ENCODE measurements at places on chromosomes 6 and 20.

DNA sequence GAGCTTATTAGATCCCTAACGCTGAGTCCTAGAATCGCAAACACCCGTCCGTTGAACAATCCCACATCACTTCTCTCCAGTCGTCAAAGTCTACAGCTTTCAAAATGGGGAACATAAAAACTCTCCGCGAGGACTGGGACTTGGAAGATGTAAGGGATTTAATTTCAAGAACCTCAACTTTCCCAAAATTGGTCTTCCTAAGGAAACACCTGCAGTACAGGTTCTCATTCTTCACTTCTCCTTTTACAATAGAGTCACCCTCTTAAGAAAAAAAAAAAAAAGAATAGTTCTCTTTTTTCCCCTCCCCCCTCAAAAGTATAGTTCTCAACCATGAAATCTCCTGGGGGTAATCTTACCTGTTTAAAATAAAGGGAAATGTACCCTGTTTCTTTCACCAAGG is 6.6 kb upstream of the ZBTB22 start:
- no peak for DNase-seq

- DNase-seq = no peak
These were observed 8.8 kb upstream of the TREML2 start for GRCh38 chr6:41209547-41210320.

DNA sequence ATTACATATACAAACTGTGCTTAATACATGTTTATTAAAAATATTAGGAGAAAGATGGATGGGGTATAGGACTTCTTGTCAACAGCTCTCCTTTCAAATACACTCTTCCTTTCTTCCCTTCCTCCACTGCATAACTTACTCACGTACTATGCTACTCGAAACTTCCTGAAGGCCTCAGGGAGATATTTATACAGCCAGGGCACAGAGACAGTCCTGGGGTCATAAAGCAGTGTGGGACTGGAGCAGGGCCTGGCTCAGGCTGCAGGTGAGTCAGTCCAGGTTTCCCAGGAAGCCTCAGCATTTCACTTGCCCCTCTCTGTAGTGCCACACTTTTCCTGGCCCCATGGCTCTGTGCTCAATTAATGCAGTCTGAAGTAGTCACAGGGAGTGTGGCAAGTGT is 157.0 kb downstream of the UBE3D start:
- DNase-seq = no peak

GRCh38 chr6:6616656-6617055 is 28.1 kb downstream of the LY86 start:
- DNase-seq = no peak

GRCh38 chr6:93684339-93684738 is 265.0 kb upstream of the EPHA7 start:
- peak; percentile 23 for DNase-seq

GRCh38 chr20:53925651-53926401 is 144.6 kb downstream of the BCAS1 start:
- DNase-seq = no peak

- DNase-seq = no peak
These were observed 66.8 kb downstream of the ATG5 start for GRCh38 chr6:106258726-106259125.

DNA sequence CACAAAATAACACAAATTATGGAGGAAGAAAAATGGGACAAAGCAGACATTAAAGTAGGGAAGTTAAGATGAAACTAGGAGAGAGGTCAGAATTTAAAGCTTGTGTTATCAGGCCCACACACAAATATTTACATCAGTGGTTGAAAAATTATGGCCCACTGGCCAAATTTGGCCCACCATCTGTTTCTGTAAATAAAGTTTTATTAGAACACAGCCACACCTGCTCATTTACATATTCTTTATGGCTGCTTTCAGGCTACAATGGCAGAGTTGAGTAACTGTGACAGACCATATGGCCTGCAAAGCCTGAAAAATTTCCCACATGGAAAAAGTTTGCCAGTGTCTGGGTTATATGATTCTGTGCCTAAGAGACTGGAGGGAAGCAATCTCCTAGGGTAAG is 49.0 kb downstream of the SLC22A23 start:
- DNase-seq = no peak

DNA sequence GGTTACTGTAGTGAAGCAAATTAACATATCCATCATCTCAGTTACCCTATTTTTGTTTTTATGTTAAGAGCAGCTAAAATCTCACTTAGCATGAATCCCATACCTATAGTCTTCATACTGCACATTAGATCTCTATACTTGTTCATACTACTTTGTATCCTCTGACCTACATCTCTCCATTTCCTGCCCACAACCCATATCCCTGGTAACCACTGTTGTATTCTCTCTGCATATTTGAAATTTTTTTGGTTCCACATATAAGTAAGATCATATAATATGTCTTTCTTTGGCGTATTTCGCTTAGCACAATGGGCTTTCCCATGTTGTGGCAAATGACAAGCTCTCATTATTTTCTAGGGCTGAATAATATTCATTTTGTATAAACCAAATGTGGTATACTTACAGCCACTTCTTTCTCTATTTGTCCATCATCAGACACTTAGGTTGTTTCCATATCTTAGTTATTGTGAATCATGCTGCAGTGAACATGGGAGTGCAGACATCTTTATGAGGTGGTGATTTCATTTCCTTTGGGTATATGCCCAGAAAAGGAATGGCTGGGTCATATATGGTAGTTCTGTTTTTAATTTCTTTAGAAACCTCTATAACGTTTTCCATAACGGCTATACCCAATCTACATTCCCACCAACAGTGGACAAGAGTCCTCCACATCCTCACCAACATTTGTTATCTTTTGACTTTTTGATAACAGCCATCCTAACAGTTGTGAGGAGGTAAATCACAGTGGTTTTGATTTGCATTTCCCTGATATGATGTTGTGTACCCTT is 39.8 kb downstream of the BACH2 start:
- no peak for DNase-seq

- no peak for DNase-seq
These were observed 97.1 kb downstream of the KIF13A start for GRCh38 chr6:17890309-17890708.

GRCh38 chr6:36326356-36326995 is 10.2 kb downstream of the BNIP5 start:
- no peak for DNase-seq

GRCh38 chr6:30683183-30683979 is 3.1 kb downstream of the PPP1R18 start:
- DNase-seq = no peak

- no peak for DNase-seq
These were observed 1.8 kb upstream of the SIM1 start for GRCh38 chr6:100466410-100467128.

- no peak for DNase-seq
These were observed 42.8 kb downstream of the SLC35B3 start for GRCh38 chr6:8392569-8392968.

DNA sequence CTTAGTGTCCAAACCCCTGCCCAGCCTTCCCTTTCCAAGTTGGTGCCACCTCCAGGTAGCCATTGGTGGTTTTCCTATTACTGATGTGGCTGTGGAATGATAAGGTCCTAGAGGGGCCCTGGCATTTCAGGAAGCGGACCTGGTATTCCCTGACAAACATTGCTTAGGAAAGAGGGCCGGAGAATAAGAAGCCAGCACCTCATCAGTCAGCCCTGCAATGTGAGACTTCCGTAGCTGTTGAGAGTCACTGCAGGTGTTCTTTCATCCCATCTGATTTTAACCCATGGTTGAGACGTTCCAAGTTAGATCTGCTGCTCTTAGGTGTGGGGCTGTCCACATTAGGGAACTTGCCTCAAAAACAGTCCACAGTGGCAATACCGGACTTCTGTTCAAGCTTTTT is 14.8 kb upstream of the NPEPL1 start:
- DNase-seq = no peak

GRCh38 chr6:11492464-11493290 is 44.9 kb upstream of the TMEM170B start:
- DNase-seq = no peak

DNA sequence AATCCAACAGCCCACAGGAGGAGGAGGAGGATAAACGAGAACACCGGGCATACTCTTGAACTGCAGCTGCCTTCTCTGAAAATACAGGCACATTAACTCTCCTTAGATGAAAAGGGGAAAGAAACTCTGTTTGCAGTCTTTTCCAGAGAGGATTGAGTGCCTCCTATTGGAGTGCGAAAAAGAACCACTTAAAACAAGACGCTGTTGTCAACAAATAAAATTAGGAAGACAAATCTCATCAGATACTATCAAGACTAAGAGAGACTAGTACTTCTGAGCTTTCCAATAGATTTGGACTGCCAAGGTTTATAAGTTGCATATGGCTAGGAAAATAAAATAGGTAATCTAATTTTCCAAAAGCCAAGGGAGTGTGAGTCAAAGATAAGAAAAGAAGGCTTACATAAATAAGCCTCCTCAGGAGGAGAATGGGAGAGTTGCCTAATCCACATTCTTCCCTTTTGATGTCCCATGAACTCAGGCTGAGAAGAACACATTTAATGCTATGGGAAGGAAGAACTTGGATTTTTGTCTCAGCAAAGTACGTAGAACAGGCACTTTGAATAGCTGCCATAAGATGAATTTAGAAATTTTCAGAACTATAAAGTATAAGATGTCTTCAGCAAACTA is 154.7 kb downstream of the ARHGAP18 start:
- no peak for DNase-seq

GRCh38 chr6:84403545-84403944 is 176.1 kb upstream of the CEP162 start:
- DNase-seq = no peak

DNA sequence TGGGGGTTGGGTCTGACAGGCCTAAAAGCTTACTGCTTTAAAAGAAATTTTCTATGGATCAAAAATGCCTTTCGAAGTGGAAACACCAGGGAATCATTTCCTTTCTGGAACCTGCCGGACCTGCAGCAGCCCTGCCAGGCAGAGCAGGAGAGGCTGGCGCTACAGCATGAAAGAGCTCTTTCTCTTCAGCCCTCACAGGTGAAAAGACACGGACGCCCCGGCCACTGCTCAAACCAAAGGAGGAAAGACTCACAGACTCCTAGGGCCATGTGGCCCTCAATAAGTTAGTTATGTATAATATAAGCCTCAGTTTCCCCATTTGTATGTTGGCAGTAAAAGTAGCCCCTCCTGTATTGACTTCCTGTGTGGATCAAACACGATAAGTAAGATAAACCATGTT is 8.3 kb downstream of the SCML4 start:
- DNase-seq = no peak

GRCh38 chr6:89311853-89312531 is 3.1 kb downstream of the GABRR2 start:
- DNase-seq = peak; percentile 31

DNA sequence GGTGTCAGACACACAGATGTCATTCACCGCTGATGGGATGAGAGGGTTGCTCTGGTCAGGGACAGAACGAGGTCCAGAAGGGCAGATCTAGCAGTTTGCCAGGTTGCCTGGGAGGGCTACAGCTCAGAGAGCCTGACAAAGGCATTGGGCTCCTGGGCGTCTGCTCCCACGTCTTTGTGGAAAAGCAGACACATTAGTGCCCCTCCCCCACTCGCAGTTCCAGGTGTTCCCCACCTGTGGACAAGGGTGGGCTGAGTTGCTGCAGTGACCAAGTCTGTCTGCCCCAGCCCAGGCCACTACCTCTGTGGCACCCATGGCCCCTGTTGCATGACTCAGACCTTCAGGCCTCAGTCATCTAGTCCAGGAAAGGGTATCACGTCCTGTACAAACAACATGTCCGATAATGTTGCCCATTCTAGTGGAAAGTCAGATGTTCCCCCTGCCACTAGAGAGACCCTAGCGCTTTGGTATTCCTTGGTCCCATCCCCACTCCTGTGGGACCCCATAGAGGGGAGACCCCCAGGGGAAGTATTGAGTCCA is 37.4 kb downstream of the WRNIP1 start:
- DNase-seq = no peak

DNA sequence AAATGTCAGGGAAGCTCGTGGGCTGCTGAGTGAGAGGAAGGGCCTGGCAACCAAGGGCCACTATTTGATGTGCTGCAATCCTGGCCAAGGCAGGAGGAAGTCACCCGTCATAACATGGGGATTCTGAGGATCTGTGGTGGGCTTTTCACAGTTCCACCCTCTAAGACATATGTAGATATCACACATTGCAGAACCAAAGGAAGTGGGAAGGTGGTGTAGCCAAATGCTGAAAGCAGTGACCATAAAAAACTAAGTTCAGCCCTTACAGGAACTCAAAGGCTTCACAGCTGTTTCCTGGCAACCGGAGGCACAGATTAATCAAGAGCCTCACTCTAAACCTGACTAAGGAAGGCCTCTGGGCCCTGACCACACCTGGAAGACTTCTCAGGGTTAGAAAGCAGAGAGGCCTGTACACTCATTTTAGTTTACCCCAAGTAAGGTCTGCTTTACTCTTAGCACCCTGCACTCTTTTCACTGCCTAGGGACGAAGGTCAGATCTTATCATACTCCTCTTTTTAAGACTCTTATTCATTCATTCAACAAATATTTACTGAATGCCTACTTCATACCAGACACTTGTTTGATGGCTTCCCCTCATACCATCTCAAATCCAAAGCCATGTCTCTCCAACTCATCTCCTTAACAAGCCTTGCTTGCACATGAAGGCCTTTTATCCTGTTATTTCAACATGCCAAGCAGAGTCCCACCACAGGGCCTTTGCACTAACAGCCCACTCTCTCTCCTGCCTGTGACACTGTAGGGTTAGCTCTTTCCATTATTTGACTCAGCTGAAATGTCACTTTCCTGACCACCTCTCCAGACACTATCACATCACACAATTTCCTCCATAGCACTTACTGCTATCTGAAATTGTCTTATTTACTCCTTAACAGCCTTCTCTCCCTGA is 2.6 kb downstream of the UBE2V1 start:
- DNase-seq = peak; percentile 69

DNA sequence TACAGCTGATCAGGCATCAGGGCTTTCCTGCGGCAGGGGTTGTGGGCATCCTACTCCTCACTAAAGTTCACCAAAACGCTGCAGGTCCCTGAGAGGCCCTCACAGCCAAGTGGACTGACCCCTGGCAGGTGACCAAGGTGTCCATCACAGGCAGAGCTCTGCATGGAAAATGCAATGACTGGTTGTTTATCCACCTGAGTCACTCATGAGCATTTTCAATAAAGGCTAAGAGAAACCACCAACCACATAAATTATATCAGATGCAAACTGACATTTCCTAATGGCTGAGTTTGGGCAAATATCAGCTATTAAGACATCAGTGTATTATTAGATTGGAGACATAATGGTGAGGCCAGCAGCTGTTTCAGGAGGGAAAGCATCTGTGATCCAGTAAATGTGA is 152.7 kb upstream of the SYNDIG1 start:
- peak; percentile 91 for DNase-seq

- DNase-seq = no peak
These were observed 298.4 kb upstream of the MOCS1 start for GRCh38 chr6:40232698-40233097.

DNA sequence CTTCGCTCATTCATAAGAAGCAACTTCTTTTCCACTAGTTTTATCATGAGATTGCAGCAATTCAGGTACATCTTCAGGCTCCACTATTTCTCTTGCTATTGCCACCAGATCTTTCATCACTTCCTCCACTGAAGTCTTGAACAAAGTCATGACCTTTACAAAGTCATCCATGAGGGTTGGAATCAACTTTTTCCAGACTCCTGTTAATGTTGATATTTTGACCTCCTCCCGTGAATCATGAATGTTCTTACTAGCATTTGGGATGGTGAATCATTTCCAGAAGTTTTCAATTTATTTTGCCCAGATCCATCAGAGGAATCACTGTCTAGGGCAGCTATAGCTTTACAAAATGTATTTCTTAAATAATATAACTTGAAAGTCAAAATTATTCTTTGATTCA is 1.5 kb downstream of the CENPQ start:
- DNase-seq = no peak
